ENCODE measurements at places on chromosomes 16 and 17.
A peak's percentile ranks its signal among the peaks of the same experiment; 100 is the strongest.

DNA sequence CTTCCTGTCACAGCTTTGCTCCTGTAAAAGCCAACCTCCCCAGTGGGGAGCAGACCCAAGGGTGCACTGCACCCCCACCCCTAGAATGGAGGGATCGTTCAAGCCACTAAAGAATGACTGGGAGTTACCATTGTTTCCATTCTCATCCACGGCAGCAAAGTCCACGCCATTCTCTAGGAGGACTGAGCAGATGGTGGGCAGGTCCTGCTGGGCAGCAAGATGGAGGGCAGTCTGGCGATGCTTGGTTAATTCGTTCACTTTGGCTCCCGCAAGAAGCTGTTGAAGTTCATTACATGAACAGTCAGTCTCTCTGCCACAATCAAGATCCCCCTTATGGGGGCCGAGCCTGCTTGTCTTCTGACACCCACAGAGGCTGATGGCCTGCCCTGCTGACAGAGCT lies 30.8 kb downstream of the CYB5D2 start:
- no peak for DNase-seq

DNA sequence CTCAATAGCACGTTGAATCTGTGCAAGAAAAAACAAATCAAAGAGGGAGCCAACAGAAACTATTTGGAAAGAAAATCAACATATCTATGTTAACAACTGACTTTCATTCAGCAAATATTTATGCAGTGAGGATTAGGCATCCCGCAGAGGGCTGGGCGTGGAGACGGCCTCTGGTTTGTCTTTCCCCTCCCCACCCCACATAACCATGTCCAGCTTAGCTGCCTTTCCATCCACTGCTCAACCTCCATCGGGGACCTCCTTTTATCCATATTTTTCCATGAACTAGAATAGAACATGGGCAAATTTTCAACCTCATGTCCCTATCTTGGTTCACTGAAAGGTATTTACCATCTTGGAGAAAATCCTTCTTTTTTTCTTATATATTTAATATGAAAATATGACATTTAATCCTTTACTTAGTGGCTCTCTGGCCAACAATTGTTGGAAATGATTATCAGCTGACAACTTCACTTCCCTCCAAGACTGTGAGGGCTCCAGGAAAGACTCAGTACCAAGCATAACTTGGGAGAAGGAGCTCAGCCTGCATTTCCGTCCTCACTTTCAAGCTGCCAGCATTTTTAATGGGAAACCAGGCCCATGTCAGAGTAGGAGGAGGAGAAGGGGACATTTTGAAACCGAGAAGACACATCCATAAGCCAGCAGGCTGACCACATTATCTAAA lies 462.6 kb upstream of the MAF start:
- no peak for DNase-seq

- DNase-seq, result no peak
These were observed 232.8 kb downstream of the SEC14L1 start for GRCh38 chr17:77373299-77374169.

DNA sequence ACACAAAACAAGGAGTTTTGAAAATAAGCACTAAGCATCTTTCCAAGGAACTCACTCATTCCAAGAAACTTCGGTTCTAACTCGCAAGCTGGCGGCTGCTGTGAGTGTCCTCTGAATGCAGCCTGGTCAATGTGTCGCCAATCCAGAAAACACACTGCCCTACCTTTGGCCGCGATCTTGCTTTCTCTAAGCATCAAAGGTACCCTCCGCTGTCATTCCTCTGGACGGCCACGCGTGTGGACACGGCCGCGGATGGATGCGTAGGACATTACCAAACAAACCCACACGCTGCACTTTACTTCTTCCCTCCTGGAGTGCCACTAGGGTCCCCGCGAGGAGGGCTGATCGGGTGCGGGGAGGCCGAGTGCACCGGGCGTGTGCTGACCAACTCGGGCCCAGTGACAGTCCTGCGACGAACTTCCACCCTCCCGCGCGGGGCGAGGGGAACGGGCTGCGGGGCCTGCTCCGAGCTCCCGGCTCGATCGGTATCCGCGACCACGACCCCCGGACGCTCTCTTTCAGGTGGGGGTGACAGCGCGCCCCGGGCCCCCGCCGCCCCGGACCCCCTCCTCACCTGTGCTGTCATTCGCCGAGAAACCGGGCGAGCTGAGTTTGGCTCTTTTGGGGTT lies 1.1 kb downstream of the CREBBP start:
- DNase-seq, result no peak

DNA sequence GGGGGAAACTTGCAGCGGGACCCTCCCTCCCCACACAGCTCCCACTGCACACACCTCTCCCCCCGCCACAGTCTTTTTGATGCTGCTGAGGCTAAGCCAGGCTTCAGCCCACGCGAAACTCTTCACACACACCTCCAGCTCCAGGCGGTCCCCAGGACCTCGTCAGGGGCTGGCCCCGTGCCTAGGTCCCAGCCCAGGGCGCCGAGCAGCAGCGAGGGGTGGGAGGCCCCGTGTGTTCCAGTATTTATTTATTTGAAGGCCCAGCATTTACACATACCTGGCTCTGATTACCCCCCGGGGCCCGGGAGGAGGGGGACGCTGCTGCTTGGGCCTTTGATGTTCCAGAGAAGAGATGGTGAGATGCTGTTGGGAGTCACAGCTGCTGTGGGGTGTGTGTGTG lies 44.9 kb upstream of the DLX4 start:
- DNase-seq, result no peak

DNA sequence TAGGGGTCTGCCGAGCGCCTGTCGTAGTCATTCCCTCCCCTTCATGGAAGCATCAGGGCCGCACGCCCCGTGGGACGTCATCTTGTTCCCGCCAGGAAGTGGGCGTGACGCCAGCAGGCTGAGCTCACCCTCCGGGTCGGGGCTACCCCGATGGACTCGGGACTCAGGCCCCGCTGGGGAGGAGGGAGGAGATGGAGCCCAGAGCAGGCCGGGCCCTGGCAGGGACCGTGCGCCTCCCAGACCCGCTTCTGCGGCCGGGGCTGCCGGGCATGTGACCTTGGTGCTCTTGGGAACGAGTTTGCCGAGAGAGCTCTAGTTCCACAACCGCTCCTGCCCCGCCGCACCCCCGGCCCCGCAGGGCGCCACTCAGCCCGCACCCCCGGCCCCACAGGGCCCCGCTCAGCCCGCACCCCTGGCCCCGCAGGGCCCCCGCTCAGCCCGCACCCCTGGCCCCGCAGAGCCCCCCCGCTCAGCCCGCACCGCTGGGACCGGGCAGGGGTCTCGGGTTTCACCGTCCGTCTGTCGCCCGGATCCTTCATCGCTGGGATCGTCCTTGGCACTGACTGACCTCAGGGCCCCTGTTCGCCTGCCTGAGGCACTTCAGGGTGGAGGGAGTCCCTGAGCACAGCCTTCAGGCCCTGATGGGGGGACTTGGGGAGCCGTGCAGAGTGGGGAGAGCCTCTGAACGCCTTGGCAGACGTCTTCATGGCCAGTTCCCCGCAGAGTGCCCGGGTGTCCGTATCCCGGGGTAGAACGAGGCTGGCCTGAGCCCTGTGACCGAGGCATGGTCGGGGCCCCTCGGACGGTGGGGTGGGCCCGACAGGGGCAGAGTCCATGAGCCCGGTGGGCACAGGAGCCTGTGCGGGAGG lies 5.8 kb downstream of the CACNA1H start:
- DNase-seq, result no peak

GRCh38 chr16:31875112-31875803 lies 1.7 kb downstream of the ZNF267 start:
- DNase-seq, result peak; percentile 38
